ENCODE measurements at places on chromosomes 11 and 22.

DNA sequence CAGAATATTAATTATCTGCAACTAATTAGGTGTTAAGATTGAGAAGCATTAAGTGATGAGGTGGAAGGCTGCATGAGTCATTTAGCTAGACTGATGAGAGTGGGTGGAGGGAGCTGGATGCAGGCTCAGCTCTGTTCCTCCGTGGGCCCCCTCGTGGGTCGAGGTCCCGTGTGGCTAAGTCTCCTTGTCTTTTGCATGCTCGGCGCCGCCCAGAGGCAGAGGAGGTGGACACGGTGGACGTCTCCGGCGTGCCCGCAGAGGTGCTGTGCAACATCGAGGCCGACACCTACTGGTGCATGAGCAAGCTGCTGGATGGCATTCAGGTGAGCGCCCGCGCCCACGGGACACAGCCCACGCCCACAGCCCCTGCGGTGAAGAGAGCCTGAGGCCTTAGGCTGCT, 211.6 kb downstream of the TBC1D22A start:
- DNase-seq: no peak

GRCh38 chr22:45612940-45613339, 58.7 kb upstream of the ATXN10 start:
- DNase-seq: no peak

DNA sequence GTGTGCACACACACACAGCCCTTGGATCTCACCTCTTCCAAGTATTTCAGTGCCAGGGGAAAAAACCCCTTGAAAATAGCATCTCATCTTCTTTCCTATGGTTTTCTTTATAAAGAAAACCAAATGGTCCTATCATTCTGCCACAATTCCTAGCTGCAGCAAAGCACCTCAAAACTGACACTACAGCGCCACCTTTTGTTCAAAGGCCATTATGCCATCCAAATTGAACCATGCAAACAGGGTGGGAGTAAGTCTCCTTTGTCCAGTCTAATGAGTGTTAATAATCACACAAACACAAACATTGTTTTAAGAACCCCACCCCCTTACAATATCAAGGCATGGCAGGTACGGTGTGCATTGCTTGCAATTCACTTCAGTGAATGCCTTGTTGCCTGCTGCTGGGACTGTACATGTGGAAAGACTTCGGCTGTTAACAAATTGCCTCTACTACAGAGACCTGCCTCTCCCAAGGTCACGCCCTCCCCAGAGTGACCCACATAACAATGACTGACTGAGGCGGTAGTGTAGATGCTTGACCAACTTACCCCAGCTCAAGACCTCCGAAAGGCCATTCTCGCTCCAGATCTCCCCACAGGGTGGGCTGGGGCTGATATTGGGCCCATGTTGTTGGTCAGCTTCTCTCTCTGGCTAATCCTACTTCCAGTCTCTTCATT, 31.7 kb downstream of the FAM181B start:
- no peak for DNase-seq

- DNase-seq: no peak
These were observed 2.5 kb downstream of the FGF3 start for GRCh38 chr11:69816671-69817070.

GRCh38 chr22:35505399-35506258, 35.0 kb upstream of the RASD2 start:
- no peak for DNase-seq

All from stimulated activated effector memory CD8-positive, alpha-beta T cell treated with anti-CD3 and anti-CD28 coated beads, Interleukin-12 subunit alpha, Interleukin-12 subunit beta, amount 100 ng/mL, for 72 hours (primary cell).